ENCODE measurements at places on chromosomes 7 and 10.

- DNase-seq: no peak
These were observed 30.6 kb downstream of the TMEM243 start for GRCh38 chr7:87188930-87189329.

DNA sequence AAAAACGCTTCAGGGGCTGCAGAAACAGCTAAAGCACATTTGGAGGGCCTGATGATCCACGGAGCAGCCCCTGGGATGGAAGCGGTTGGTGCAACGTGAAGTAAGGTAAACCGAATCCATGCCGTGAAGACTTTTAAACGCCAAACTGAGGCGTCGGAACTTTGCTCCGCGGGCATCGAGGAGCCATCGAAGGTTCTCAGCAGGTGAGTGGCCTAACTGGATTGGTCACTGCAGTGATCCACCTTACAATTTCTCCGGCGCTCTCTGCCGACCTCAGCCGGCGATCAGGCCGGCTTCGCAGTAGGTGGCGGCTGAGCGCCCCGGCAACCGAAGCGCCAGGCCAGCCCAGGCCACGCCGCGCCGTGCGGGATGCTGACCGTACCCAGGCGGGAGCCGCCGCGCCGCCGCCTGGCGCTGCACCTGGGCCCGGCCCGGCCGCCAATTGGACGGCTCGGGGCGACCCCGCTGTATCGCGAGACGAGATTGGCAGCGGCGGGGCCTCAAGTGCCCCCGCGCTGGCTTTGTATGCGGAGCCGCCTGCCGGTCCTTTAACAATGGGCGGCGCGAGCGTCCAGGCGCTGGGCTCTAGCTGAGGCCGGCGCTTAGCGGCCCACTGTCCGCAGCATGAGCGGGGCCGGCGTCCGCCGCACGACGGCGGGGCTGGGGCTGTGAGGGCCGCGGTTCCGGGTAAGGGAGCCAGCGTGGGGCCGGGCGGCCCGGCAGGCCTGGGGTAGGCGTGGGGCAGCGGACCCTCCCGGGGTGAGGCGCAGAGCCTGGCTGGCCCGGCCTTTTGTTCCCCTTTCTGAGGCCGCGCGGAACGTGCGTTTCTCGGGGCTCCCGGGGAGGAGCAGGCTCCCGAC, at the start of gene CCNJ:
CCNJ (plus strand) TSS at position 551 of the 860 bp plus-strand sequence. CDS start 811 bp downstream, outside the sequence.
- peak; percentile 86 for DNase-seq

DNA sequence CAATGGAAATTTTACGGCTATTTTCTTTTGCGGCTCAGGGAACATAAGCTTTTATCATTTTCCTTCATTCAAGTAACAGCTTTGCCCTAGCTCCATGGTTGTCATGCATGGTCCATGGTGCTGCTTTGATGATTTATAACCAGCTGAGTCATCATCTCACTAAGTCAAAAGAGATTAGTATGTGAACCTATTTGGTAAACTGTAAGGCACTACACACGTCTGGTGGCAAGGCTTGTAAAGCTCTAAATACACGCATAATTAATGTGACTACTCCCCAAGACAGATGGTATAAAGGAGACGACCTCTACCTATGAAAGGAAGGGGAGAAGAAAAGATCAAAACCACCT, 340.2 kb downstream of the KCNMA1 start:
- peak; percentile 87 for DNase-seq

- DNase-seq: no peak
These were observed 16.0 kb downstream of the TMEM270 start for GRCh38 chr7:73876973-73877372.

- no peak for DNase-seq
These were observed 229.8 kb upstream of the NPY start for GRCh38 chr7:24054236-24054635.

- DNase-seq: no peak
These were observed 33.4 kb downstream of the CDCA7L start for GRCh38 chr7:21912305-21912704.

- no peak for DNase-seq
These were observed 64.9 kb upstream of the GPR22 start for GRCh38 chr7:107404740-107405537.

- peak; percentile 71 for DNase-seq
These were observed 293.6 kb upstream of the ZMIZ1 start for GRCh38 chr10:78774999-78775711.

GRCh38 chr7:107955394-107955793, 47.6 kb downstream of the LAMB1 start:
- no peak for DNase-seq

- DNase-seq: peak; percentile 88
These were observed 707.5 kb upstream of the FZD8 start for GRCh38 chr10:36349445-36350078.

All from M059J (cell line).